ENCODE measurements at places on chromosomes 5 and 9.

- no peak for DNase-seq
Observed at GRCh38 chr5:87944553-87945285, 323.9 kb downstream of the TMEM161B start.

DNA sequence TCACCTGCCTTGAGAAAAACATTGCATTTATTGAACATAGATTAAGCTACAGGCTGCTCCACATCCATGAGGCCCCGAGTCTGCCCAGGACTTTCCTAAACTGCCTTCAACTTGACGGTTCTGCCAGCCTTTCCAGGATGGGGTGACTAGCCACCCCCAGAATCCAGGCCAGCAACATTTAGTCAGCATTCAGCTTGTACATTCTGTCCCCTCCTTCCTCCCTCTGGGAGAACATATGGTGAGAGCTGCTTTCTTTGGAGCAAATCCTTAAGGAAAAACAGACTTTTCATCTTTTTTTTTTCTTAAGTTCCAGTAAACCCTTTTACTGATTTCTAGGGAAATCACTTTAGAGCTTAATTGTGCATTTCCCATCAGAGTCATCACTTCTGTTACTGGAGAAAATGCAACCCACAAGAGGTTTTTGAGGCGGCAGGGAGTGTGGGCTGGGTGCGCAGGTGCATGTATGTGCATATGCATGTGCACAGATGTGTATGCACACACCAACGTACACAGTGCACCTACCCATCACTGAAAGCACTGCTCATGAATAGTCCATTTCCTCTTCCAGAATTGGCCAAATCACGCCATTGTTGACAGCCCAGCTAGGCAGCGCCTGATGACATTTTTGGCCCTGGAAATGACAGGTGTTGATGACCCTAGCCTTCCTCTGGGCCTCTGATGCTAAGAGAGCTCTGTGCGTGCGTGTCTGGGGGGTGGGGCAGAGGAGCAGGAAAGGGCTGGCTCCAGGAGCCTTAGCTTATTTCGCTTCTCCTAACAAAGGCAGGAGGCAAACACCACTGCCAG, 145.6 kb downstream of the HSD17B3 start:
- DNase-seq, result no peak

- DNase-seq, result no peak
Observed at GRCh38 chr5:143560378-143560777, 156.9 kb upstream of the NR3C1 start.

- DNase-seq, result no peak
Observed at GRCh38 chr9:14349447-14350348, 35.8 kb upstream of the NFIB start.

DNA sequence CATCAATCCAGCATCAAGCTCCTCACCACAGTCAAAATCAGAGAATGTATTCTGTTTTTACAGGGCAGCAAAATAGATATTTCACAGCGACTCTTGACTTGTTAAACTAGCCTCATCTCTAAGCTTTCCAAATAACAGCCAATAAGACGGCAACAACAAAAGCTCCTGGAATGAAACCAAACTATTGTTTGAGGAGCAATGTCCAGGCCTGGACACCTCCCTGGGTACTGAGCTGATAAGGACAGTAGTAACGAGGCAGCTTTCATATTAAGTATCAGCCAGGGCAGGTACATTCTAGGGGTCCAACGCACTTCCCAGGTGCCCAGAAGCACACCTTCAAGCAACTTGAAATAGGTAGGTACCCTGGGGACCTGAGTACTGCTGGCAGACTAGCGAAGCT, 260.3 kb downstream of the ENC1 start:
- DNase-seq, result no peak

- DNase-seq, result no peak
Observed at GRCh38 chr9:93326654-93327053, 124.8 kb upstream of the FAM120A start.

- no peak for DNase-seq
Observed at GRCh38 chr5:80399526-80400239, 8.2 kb upstream of the ZFYVE16 start.

DNA sequence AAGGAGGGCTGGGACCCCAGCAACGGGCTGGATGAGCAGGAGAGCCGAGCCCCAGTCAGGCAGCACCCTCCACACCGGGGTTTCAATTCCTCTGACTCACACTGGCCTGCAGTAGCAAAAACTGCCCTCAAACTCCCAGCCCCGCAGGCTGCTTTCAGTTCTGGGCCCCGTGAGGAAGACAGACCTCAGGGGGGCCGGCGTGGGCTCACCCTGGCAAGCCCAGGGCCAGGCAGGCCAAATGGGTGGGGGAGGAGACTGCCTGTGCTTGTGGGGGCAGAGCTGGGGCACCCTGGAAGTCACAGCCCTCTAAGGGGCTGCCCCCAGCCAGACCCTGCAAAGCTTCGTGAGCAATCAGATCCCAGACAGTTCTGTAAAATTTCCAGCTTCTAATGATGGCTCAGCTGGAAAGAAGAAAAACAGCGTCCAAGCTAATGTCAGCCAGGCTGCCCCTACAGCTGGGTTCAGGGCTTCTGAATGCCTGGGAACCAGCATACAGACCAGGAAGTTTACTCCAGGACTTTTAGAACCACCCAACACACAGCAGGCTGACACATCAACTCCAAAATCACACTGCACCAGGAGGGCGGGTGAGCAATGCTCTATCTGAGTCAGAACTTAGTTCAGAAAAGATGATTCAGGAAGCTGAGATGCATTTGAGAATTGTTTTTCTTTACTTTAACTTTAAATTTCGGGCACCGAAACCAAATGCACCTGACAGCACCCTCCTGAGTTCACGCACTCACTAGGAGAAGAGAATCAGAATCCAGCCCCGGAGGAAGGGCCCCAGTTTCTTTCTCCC, 34.7 kb downstream of the LPCAT1 start:
- DNase-seq, result no peak

DNA sequence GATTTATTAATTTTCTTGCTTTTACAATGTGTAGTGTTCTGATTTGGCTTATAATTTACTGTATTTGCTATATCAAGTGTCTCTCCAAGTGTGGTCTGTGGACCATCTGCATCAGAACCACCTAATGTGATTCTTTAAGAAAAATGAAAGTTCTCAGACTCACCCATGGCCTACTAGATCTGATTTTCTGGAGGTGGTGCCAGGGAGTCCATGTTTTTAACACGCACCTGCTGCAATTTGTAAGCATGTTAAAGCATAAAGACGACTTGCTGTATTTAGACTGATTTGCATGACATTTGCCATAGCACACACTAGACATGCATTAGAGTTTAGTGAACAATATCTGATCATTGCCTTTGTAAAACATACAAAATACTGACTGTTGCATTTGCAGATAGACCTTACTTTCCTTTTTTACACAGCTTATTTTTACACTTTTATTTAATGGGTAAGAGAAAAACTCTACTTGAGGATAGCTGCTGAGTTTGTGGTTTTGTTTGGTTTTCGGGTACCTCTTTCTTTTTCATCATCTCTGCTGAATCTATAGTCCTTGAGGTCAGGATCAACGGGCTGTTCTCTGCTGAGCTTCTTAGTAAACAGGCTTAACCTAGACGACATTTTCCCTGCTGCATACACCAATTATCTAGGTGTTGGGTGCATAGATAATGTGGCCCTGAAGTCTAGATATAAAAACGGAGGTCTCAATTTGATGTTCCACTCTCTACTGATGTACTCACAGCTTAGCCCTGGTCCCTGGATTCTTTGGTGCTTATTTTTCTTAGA, 138.0 kb upstream of the ZNF366 start:
- DNase-seq, result no peak

DNA sequence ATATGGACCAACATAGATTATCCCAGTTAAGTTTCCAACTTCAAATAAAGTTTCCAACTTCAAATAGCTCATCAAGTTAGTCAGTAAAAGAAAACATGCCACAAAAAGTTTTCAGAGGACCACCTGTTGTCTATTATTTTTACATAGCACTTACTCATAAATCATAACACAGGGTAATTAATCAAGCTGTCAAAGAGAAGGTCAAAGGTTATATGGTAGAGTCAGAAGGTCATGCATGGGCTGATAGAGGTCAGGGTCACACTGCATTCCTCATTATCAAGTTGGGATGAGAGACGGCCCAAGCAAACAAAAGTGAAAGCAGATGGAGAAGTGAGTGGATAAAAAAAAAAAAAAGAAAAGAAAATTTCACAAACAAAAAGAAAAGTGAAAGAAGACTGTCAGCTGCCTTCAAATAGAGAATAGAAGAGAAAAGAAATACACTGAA, 145.5 kb upstream of the POU5F2 start:
- DNase-seq, result no peak

DNA sequence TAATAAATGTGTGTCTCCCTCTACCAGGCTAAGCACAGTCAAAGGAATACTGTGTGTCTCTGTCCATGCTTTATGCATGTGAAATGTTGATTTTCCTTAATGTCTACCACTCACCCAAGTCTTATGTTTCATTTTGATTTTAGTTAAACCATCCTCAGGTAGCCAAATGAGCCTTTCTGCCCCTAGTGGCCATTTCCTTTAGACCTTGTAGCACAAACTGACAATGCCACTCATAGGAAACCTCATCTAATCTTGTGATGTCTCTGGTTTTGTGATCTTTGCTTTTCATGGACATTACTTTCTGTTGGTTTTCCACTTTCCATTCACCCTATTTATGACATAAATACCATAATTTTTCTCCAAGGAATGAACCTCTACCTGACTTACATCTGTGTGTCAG, 820.8 kb downstream of the MAT2B start:
- no peak for DNase-seq

DNA sequence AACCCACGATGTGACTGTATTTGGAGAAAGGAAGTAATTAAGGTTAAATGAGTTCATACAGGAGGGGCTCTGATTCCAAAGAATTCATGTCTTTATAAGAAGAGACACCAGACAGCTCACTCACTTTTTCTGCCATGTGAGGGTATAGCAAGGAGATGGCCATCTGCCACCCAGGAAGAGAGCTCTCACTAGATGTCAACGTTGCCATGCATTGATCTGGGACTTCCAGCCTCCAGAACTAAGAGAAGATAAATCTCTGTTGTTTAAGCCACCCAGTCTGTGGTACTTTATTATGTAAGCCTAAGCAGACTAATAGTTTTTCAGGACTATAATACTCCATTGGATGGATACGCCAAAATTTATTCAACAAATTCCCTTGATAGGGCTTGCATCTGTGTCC, 89.8 kb upstream of the RAD23B start:
- no peak for DNase-seq
